ENCODE measurements at places on chromosomes 2 and 18.
A peak's percentile ranks its signal among the peaks of the same experiment; 100 is the strongest.

- no peak for DNase-seq
These were observed 316.8 kb upstream of the HS6ST1 start for GRCh38 chr2:128635361-128635900.

GRCh38 chr2:139465789-139466188 is 685.6 kb upstream of the NXPH2 start:
- DNase-seq, result no peak

- DNase-seq, result no peak
These were observed 5.6 kb downstream of the ACSL3 start for GRCh38 chr2:222866358-222866960.

- DNase-seq, result no peak
These were observed 85.2 kb upstream of the HNMT start for GRCh38 chr2:137879121-137879520.

- DNase-seq, result no peak
These were observed 148.3 kb downstream of the MEIS1 start for GRCh38 chr2:66582987-66583880.

DNA sequence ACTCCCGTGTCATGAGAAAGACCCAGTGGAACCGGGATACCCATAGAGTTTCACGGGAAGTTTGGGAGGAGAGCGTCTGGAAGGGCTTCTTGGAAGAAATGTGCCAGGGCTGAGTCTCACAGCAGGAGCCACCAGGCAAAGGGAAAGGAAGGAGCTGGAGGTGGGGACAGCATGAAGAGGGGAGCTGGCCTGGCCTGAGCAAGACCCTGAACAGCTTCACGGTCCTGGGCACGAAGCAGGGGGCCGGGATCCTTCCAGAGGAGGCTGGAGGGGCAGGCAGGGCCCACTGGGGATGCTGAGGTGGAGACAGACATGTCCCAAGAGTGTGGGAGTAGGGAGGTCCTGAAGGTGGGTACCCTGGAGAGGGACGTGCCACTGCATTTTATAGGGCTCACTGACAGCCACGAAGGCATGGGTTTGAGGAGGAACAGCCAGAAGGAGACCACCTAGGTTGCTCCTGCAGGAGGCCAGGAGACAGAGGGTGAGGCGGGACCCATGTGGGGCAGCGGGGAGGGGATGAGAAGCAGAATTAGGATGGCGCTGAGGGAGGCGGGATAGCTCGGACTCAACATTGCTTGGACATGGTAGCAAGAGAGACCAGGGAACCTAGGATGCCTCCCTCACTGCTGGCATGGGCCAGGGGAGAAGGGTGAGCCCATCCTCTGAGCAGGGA is 168.1 kb upstream of the ID2 start:
- no peak for DNase-seq

GRCh38 chr2:43777306-43777926 is 3.6 kb downstream of the DYNC2LI1 start:
- no peak for DNase-seq

- no peak for DNase-seq
These were observed 628 bp downstream of the OTOS start for GRCh38 chr2:240139666-240140393.

- no peak for DNase-seq
These were observed 39.1 kb downstream of the PCBP1 start for GRCh38 chr2:70126413-70126812.

DNA sequence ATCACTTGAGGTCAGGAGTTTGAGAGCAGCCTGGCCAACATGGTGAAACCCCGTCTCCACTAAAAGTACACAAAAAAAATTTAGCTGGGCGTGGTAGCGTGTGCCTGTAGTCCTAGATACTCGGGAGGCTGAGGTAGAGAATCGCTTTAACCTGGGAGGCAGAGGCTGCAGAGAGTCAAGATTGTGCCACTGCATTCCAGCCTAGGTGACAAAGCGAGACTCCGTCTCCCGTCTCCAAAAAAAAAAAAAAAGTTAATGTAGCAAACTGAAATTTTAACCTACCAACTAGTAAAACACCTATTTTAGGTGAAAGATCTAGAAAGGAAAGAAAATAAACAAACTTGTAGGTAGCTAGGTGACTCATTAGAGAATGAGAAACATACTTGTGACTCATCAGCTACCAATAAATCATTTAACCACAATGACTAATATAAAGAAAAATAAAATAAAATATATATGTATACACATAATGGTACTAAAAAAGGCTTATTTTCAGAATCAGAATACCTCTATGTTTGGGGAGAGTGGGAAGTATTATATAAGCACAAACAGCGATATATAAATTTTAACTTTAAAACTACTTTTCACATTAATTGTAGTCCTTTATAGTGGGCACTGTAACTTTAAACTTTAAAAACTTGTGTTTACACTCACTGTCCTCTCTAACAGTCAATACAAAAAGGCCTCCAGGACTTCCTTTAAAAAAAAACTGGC is 36.6 kb downstream of the DARS1 start:
- no peak for DNase-seq

- DNase-seq, result no peak
These were observed 276.4 kb downstream of the RPIA start for GRCh38 chr2:88967844-88968243.

DNA sequence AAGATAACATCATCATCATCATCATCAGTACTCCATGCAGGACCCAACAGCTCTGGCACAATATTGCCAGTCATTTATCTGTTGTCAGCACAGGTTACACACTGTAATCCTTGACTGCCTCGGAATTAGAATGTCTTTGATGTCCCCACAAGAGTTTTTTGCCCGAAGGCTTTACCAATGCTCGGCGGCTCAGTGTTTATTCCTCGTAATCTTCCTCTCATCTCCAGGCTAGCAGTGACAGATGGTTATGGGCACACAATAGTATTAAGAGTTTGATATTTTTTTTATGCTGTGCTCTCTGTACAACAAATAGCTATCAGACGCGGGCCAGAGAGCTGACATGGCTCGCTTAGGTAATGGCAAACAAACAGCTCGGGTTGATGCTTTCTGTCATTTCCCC is 515.2 kb downstream of the ZEB2 start:
- DNase-seq, result no peak

DNA sequence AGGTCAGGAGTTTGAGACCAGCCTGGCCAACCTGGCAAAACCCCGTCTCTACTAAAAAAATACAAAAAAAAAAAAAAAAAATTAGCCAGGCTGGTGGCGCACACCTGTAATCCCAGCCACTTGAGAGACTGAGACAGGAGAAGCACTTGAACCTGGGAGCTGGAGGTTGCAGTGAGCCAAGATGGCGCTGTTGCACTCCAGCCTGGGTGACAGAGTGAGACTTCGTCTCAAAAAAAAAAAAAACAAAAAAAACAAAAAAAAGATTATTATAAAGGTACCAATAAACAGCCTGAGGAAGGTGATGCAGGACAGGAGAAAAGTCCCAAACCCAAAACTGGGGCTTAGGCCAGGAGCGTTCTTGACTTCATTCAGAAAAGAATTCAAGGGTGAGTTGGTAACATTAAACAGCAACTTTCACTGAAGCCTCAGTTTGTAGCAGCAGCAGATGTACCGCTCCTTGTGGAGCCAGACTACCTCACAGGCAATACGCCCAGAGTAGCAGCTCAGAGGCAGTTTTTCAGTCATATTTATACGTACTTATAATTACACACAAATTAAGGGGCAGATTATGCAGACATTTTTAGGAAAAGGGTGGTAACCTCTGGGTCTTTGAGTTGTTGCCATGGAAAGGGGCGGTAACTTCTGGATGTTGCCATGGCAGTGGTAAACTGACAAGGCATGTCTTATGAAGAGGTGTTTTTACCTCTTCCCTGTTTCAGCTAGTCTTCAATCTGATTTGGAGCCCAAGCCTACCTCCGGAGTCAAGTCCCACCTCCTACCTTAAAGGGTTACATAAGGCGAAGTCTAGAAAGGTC is 1596.6 kb upstream of the CELF4 start:
- DNase-seq, result no peak

DNA sequence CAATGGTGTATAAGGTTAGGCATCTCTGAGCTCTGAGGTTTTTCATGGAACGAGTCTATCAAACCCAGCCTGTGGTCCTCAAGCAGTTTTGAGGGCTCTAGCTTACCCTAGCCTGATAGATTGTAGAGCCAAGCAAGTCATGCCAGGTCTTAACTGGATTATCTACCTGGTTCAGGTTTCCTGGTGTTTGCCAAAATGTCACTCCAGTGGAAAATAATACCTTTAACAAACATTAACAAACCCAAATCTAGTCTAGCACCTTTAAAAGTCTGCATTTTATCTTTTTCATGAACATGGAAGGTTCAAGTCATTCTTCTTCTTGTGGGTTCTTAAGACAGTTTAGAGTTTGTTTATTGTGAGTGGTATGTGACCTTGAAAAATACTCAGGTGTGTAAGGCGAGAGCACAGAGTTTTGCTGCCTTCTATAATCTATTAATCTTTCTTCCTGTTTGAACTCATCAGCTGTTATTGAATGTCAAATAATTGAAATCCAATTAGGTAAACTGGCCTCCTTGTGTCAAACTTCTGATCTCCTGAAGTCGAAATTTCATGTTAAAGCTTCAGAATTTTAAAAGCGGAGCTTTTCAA is 13.4 kb upstream of the ADGRF3 start:
- no peak for DNase-seq

DNA sequence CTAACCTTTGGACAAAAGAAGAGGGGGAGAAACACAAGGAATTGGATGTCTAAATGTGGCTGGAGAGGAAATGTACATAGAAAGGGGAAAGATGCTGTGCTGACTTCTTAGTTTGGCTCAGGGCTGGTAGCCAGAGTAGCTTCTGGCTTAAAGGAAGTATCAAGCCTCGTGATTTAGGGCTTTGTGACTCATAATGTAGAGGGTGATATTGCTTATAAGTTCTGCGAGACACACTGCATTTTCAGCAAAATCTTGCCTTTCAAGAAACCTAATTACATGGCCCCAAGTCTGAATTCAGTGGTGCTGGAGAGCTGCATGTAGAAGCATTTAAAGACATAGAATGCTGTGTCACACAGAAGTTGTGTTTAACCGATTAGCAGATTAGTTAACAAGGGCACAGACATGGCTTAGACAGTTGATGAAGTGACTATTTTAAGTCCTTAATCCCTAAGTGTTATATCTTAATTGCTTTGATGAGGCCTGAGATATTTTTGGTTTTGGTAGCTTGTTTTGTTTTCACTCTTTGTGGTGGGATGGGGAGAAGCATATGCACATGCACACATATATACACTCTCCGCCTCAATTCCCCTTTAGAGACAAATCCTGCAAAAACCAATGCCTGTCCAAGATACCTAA is 66.4 kb downstream of the EPAS1 start:
- no peak for DNase-seq

DNA sequence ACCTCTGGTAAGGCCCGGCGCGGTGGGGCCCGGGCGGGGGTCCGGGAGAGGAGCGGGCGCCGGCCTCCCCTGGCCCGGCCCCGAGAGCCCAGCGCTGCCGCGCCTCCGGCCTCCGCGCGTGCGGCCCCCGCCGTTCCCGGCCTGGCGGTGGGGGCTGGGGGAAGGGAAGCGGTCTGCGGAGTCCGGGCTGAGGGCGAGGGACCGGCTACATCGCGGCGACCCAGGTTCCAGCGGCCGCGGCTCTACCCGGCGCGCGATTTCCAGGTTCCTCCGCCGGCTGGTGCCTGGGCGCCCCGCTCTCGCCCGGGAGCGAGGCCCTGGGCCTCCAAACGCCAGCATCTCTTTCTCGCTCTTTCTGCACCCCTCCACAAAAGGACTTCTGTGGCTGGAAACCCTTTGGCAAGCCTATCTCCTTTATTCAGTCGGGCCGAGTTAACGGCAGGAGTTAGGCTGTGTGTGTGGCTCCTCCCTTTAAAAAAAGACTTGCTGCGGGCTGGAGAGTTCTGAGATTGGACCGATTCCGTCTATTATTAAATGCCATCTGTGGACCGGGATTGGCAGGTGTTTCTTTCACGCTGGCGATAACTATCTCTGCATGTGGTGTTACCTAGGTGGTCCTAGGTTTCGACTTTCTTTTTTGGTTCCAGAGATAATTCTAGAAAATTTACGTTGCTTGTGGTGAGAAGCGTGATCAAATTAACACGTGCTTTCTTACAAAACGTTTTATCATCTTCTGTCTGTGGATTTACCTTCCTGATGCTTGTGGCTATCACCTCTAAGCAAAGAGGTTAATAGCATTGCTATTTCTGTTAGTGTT is 592 bp downstream of the ME2 start:
- peak; percentile 20 for DNase-seq

DNA sequence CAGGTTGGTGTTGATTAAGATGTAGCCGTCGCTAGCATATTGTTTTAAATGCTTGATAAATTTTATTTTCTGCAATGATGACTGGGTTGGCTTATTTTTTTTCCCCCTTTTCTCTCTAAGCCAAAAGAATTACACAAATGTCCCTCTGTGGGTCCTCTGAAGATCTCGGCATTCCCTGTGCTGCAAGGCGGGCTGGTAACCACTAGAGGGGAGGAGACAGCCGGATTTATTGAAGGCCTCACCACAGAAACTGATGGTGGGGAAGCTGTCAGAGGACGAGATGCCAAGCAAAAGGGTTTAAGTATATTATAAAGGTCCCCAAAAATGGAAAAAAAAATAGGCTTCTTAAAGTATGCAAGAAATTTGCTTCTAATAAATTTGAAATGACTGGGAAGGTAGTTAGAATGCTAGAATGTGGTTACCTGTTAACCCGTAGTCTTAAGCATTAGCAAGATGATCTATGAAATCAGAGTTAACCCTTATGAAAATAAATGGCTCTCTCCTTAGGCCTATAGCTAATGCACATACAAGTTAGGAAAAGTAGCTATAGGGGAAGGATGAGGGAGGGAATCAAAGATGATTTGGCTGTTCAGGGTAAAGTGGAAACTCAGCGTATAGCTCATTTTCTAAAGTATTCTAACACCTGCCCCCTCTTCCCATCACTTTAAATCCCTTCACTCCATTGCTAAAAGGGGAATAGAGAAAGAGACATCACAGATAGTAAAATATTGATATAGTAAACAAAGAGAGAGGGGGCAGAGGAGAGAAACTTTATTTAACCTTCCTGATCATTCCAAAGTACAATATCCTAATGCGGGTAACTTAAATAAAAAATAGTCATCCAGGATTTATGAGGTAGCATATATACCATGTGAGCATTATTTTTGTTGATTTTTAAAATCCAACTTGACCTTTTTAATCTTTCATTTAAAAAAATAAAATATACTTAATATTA is 894.5 kb upstream of the POU3F3 start:
- no peak for DNase-seq

GRCh38 chr2:3195641-3196476 is 181.8 kb downstream of the EIPR1 start:
- no peak for DNase-seq

Measured in naive thymus-derived CD8-positive, alpha-beta T cell (primary cell).